ENCODE measurements at places on chromosomes 4 and X.
A peak's percentile ranks its signal among the peaks of the same experiment; 100 is the strongest.

GRCh38 chrX:121245763-121246162 lies 198.4 kb downstream of the GLUD2 start:
- DNase-seq, result no peak

GRCh38 chr4:89196745-89197144 lies 85.4 kb downstream of the TIGD2 start:
- peak; percentile 5 for DNase-seq

GRCh38 chrX:67100031-67100884 lies 443.6 kb upstream of the AR start:
- no peak for DNase-seq

DNA sequence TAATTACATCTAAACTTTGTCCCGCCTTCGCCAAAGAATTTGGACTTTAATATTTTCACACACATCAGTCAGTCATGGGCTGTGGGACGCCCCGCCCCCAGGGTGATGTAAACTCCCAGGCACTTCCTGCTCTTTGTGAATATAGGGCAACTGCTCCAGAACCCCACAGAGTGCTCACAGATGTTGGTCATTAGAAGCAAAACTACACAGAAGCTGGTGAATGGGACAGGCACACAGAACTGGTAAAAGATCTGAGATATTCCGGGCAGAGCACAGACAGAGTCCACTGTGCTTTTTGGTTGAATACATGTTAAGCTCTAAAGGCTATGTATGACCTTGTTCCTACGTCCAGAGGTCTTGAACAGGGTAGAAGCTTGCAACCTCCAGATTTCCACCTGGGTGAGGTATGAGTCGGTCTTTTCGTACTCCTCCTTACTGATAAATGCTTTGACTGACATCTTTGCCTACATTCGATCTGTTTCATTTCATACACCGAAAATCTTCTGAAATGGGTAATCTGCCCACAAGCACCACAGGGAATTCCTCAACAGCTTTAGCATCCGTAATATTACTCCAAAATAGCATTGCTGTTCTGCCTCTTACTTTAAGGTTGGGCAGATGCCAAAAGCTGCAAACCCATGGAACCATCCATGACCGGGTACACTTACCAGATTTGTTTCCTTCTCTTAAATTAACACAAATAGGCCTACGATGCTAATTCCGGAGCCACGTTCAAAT lies 144.6 kb downstream of the AMELX start:
- DNase-seq, result peak; percentile 84

GRCh38 chrX:39817754-39818470 lies 279.8 kb downstream of the BCOR start:
- no peak for DNase-seq

DNA sequence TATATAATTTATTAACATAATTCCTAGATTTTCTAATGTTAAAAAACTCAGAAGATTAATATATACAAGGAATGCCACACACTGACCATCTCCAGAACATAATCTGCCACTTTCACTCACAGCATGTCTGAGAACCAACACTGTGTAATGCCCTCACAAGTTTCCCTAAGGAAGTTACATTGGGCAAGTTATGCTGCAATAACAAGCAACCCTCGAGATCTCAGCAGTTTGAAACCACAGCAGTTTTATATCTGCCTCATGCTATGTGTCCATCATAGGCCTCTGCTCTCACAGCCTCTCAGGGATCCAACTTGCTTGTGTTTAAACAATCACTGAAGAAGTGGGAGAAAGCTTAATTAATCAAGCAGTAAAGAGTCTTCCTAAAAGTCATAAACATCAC lies 250.0 kb upstream of the SLC7A11 start:
- no peak for DNase-seq

DNA sequence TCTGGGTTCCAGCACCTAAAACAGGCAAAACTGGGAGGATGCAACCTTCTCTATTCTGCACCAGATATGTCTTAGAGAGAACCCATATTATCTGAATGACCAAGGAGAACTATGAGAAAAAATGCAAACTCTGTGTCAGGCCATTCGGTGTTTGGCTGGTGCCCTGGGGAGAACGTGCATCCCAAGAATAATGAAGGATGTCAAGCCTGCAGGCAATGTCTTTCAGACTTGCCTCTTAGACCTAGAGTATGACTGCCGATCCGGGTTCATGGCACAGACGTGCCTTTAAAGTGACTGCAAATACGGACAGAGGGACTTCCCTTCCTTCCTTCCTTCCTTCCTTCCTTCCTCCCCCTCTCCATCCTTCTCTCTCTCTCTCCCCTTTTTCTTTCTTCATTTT lies 6.9 kb downstream of the XAGE1B start:
- DNase-seq, result no peak

GRCh38 chr4:24659241-24659961 lies 75.0 kb upstream of the DHX15 start:
- no peak for DNase-seq

GRCh38 chrX:68203211-68203610 lies 230.1 kb downstream of the OPHN1 start:
- DNase-seq, result no peak

- no peak for DNase-seq
Measured at GRCh38 chr4:88225232-88226105, 58.9 kb downstream of the PPM1K start.

DNA sequence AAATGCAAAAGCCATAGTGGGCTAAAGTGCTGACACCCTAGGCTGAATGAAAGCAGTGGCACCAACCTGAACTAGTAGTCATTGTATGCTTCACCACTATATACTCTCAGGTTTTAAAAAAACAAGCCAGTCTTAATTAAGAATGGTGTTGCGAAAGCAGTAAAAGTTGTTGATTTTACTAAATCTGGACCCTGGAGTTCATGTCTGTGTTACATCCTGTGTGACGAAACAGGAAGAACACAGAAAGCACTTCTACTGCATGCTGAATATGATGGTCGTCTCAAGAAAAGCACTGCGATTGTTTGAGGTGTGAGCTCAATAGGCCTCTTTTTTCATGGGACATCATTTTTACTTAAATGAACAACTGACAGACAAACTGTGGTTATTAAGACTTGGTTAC lies 24.2 kb upstream of the GDPD2 start:
- DNase-seq, result peak; percentile 51

DNA sequence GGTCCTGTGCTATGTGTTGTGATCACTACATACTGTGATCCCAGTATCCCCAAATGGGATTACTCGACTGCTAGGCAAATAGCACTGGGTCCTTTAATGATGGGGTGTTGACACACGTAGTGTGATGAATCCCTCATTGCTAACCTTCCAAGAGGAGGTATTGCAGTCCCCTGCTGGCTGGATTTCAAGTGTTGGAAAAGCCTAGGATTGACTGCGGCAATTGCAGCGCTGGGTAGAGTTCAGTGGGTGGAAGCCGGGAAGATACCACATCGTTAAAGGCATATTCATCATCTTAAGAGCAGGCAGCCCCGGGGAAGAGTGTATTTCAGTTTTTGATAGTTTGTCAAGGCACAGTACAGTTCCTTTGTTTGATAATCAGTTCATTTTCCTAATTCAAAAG lies 159.9 kb downstream of the TRIML1 start:
- DNase-seq, result no peak

DNA sequence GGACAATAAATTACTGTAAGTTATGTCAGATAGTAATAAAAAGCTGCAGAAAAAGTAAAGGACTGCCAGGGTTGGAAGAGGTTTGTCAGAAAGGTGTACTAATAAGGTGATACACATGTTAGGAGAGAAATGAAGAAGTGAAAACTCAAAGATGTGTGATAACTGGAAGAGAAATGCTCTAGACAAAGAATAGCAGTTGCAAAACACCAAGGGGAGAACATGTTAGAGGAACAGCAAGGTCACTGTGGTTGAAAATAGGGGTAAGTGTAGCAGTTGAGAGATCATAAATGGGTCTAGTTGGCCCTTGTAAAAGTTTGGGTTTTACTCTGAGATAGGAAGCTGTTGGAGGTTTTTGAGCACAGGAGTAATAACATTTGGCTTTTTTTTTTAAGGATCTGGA lies 46.9 kb downstream of the HSPA4L start:
- no peak for DNase-seq

DNA sequence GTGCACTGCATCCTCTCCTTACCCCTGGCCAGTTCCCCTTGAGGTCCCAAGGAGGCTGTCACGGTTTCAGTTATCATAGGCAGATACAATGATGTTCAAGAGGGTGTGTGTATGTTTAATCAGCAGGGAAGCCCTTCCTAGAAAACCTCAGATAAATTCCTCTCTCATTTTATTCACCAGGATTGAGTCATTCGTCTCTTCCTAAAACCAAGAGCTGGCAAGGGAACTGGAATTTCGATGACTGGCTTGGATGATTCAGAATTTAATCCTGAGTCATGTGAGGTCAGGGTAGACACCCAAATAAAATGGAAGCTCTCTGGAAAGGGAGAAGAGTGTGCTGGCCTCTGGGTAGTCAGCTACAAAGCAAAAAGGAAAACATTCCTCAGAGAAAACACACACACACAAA lies 106.2 kb upstream of the RAPGEF2 start:
- peak; percentile 93 for DNase-seq

DNA sequence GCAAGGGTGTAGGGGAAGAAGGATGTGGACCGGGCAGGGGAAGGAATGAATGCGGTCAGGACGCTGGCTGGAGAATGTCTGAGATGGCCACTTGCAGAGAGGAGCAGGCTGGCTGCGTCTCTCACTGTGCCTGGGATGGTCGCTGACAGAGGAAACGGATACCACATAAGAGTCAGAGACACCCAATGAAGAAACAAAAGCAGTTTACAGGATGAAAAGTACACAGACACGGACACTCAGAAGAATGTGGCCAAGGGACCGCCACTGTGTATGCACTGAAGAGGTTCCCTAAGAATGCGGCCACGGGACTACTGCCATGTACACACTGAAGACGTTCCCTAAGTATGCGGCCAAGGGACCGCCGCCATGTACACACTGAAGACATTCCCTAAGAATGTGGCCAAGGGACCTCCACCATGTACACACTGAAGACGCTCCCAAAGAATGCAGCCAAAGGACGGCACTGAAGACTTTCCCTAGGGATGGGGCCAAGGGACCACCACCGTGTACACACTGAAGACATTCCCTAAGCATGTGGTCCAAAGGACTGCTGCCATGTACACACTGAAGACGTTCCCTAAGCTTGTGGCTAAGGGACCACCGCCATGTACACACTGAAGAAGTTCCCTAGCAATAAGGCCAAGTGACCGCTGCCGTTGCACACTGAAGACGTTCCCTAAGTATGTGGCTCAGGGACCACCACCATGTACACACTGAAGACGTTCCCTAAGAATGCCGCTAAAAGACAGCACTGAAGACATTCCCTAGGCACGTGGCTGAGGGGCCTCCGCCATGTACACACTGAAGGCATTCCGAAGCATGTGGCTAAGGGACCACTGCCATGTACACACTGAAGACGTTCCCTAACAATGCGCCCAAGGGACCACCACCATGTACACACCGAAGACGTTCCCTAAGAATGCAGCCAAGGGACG lies 32.2 kb downstream of the DHRSX start:
- no peak for DNase-seq

DNA sequence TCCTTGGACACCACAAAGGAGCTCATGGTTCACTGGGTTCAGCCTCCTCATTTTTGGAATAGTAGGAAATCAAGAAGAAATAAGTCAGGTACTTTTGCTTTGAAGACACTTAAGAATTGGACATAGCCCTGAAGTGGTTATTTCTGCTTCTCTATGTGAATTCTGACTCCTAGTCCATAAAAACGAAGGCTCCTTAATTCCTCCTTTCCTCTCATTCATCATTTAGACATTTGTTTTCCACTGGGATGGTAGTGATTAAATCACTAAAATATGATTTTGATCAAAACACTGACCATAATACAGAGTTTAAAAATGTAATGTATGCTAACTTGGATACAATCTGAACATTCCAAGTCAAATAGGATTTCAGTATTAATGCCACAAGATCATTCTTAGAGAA lies 34.7 kb upstream of the CYP2U1 start:
- DNase-seq, result peak; percentile 47

GRCh38 chr4:25654031-25654970 lies 1.4 kb upstream of the SLC34A2 start:
- DNase-seq, result no peak

DNA sequence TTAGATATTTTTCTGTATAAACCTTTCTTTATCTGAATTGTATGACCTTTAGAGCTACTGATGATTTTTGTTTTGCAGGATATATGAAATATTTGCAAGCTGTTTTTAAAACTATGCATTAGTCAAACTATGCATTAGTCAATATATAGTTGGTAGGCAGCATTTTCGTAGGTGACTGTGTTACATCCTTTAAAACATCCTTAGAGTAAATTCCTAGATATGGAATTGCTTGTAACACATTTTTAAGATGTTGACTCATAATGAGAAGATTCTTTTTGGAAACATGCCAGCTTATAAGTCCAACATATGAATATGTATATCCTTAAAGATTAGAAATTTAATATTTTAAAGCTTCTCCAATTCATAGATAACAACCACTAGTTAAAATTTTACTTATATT lies 1768.5 kb downstream of the PCDH7 start:
- DNase-seq, result no peak

- no peak for DNase-seq
Measured at GRCh38 chrX:72666451-72666850, 47.7 kb downstream of the PHKA1 start.
